CD4-positive, alpha-beta T cell treated with Interleukin-15 for 1 hour (primary cell): ENCODE measurements at places on chromosomes 5 and 9.

DNA sequence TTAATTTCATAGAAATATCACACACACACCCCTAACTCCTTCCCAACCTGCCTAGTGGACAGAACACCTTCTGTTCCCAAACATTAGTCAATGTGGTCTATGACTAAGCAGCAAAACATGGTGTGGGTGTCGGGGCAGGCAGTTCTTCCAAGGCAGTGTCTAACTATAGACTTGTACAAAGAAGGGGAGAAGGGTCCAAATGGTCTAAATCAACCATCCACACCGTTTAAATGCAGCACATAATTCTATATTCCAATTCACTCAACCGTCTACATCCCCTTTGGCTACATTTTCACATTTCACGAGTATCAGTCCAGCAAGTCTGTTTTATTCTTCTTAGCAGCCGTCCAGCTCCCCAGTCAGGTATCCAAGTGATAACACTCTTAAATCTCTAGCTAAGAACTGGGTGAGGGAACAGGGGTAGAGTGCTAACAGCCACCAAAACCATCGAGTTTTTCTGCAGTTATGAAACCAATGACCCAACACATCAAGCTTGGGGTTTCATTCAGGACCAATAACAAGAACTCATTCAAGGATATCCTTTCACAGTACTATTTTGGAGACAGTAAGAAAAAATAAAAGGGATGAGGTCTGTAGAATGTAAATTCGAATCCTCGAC is 3.3 kb downstream of the ZNF608 start:
- no peak for DNase-seq

DNA sequence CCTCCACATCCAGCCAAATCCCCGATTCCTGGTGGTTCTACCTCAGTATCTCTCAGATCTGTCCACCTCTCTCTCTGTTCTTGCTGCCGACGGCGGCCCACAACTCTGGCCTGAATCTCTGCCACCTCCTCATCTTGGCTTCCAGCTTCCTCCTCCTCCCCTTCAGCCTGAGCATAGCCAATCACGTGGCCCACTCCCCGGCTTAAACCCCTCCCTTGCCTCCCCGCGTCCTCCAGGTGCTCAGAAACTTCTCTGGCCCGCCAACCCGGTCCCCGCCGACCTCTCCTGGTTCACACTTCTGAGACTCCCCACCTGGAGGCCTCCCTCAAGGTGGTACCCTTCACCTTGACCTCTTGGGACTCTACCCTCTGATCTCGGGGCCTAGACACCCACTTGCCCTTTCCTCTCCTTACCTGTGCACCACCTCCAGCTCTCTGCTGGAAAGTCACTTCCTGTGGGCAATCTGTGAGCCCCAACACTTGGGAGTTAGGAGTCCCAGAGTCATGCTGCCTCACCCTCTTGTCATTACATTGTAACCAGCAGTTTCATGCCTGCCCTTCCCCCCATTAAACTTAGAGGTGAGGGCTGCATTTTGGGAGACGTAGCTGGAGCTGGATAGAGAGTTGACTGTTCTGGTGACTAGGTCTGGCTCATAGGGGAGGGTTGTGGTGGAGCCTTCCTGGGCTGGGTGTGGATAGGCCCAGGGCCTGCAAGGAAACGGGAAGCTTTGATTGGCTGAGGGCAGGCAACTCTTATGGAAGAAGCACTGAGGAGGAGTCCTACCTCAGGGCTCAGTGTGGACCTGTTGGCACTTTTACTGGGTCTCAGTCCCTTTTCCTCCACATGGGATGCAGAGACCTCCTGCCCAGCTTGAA is 4.5 kb upstream of the SET start:
- DNase-seq = peak; percentile 79

DNA sequence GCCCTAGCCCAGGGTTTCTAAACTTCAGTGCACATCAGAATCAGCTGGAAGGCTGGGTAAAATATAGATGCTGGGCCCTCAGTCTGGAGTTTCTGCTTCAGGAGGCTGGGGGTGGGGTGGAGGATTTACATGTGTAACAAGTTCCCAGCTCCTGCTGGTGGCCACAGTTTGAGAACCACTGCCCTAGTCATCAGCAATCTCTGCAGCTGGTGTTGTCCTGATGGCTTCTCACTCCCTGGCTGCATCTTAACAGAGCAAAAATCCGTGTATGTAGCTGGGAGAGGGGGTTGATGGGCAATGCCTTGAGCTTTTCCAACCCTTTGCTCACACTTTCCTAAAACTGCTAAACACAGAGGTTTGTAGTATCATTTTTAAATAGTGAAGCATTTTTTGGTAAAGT is 186.0 kb upstream of the KLF9 start:
- no peak for DNase-seq

DNA sequence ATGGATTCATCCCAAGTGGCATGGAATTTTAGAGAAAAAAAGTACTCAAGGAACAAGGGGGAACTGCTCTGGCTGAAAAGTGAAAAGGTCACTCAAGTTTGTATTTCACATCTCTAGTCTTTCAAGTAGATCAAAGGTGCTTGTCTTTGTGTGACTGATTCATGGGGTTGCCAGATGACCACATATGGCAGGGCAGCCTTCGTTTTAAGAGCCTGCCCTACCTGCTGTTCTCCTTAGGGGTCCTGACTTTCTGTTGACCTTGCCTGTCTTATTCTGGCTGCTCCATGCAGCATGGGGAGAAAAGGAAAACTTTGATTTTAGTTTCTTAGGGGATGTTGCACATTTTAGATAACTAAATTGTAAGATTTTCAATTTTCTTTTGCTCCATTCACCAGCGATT is 877.7 kb downstream of the TLE1 start:
- DNase-seq = no peak

DNA sequence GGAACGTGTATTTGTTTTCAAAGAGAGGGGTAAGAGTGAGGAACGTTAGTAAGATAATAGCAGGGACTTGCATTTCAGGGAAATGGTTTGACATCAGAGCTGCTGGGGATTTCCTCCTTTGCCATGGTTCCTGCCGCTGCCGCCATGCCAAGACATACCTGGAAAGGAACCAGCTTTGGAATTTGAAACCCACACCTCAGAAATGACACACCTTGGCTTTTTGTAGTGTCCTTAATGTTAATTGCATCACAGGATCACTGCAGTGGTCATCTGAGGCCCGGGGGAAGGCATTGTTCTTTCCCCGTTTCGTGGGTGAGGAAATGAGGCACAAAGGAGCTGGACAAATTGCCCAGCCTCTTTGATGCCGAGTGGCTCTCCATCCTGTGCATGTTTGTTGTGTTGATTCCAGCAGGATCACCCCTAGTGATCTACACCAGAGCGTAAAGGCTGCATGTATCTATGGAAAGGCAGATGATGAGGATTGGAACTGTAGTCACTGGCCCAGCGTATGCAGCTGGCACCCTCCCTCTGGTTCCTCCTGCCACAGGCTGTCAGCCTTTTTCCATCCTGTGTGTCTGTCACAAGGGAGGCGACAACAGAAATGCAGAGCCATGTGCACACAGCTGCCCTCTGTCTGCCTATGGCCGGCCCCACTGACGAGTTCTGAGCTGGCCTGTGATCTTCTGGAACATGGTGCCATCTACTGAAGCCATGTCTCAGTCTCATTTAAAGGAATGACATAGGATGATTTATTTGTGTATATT is 37.8 kb downstream of the SLC46A2 start:
- no peak for DNase-seq

DNA sequence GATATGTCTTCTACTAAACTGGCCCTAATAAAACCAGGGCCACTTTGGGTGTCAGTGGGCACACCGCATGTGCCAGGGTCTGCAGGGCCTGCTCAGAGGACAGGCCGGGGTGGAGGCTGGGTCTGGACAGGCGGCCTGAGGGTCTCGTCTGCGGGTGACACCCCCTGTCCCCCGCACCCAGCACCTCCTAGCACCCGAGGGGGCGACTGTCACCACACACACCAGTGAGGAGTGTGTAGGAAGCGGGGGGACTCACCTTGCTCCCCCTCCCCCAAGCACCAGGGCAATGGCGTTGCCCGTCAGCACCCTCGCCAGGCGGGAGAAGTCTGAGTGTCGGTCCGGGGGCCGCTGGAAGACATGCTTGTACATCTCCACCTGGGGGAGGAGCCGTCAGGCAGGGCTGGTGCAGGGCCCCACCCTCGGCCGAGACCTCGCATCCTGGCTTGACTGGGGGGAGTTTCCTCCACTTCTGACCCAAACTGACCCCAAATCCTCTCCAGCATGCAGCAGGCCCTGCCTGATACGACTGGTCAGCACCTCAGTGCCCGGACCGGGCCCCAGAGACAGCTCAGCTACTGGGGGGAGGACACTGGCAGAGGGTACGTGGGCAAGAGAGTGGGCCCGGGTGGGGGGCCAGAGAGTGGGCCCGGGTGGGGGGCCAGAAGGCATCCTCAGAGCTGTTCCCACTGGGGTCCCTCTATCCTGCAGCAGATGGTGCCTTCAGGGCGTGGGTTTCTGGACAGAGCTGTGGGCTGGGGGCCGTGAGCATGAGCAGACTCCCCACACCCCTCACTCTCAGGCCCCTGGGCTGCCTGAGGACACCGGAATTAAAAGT is 18.9 kb upstream of the NSMF start:
- DNase-seq = no peak
